ENCODE measurements at places on chromosomes 4 and X.

DNA sequence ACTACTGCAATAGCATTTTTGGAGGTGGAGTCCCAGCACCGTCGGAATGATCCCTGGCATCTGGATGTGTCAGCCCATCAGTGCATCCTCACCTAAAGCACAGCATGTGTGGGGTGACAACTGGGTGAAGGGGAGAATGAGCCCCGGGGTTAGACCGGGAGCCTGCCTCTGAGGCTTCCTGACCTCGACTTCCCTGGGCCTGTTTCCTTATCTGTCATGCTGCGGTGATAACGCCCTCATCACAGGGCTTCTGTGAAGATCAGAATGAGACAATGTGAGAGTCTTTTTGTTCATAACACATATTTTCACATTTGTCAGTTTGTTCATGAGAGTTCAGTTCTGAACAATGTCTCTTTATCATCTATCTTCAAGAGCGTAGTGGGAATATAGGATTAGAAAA, 31.1 kb upstream of the PDLIM3 start:
- no peak for DNase-seq

DNA sequence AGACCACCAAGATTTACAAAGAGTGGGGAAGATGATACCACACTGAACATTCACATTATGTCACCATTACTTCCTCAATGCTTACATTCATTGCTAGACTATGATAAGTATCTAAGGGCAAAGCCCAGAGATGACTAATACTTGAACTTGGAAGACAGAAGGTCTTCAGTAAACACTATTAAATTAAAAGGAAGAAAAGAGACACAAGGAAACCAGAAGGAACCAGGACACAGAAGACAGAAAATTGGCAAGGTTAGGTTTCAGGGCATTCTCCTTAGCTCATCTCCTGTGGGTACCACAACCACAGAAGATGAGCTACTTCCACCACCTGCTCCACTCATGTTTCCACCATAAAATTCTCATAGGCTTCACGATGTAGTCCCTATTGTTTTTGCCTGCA, 64.9 kb downstream of the NLGN4X start:
- DNase-seq: no peak

- DNase-seq: no peak
These were observed 589.9 kb upstream of the GALNT7 start for GRCh38 chr4:172578712-172579111.

- DNase-seq: no peak
These were observed 26.7 kb downstream of the IRF2 start for GRCh38 chr4:184447664-184448063.

DNA sequence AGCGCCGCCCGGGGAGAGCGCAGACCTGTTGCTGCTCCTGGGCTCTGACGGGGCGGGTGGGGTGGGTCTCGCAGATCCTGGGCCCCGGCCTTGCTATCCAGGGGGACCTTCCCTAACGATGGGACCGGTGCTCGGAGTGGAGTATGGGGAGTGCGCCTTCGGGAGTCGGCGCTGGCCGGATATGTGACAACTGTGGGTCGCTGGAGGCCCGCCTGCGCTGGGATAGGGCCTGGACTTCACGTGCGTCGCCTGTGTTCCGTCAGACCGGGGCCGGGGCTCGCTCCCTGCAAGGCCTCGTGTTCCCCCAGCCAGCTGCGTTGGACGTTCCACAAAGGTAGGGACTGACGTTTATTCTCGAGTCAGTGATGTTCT, 1.3 kb downstream of the TBL1X start:
- DNase-seq: no peak

- no peak for DNase-seq
These were observed 243.2 kb downstream of the MGST2 start for GRCh38 chr4:139908636-139909437.

DNA sequence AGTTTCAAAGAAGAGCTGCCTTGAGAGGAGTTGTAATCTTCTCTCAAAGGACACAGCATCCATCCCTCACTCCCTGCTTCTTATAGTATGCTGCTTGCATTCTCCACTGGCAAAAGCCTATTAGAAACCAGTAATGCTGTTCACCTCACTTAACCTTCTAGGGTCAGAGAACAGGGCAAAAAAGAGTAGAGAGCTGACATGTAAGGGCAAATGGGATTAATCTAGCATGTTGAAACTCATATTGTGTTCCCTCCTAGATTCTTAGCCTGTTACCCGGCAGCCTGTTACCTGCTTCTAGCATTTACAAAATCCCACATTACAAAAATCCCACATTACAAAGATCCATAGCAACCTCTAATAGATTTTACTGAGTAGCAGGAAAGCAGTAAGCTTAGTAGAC, 244.7 kb downstream of the SLC7A11 start:
- no peak for DNase-seq

DNA sequence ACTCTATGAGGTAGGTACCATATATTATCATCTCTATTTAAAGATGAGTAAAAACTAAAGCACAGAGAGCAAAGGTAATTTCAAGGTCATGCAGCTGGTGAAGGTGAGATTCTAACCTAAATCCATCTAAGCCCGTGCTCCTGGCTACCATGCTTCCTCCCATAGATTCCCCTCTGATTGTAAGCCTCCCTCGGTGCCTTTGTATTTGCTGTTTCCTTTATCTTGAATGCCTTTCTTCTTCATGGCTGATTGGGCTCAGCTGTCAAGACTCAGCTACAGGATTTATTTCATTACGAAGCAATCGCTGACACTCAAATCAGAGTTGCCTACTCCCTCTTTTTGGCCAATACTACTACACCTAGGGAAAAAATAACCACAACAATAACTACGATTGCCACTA, 217.1 kb downstream of the ARAP2 start:
- no peak for DNase-seq

GRCh38 chr4:109816082-109816442, 500 bp downstream of the GAR1 start:
- DNase-seq: peak; percentile 65

DNA sequence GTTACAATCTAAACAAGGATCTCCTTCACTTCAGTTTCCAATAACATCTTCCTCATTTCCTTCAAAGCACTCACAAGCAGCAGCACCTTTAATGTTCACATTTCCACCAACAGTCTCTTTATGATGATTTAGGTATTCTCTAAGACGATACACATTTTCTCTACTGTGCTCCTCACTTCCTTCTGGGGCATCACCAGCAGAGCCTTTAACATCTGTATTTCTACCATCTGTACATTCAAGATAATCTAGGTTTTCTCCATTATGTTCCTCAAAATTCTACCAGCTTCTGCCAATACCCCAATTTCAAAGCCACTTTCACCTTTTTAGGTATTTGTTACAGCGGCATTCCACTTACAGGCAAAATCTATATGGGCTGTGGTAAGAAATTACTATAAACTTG, 80.6 kb downstream of the FBXW7 start:
- no peak for DNase-seq

- no peak for DNase-seq
These were observed 158.2 kb downstream of the SPRY1 start for GRCh38 chr4:123554801-123555232.

- DNase-seq: no peak
These were observed 13.7 kb upstream of the ADD1 start for GRCh38 chr4:2829933-2830451.

DNA sequence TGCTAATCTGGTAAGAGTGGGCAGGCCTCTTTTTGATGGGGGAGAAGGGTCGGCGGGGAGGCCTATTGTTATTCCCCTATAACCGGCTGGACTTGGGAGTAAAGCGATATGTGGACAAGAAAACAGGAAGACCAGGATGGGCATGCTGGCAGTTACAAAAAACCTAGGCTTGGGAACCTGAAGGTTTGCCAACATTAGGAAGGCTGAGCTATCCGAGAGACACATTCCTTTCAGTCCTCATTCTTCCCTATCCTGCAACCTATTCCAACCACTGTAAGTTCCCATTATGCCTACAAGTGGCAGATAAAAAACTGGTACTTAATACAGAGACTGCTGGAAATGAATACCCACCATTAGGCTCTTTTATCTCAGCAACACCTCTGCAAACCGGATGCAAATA, 32.4 kb upstream of the CT47C1 start:
- no peak for DNase-seq

GRCh38 chr4:177214935-177215334, 94.7 kb upstream of the NEIL3 start:
- no peak for DNase-seq

DNA sequence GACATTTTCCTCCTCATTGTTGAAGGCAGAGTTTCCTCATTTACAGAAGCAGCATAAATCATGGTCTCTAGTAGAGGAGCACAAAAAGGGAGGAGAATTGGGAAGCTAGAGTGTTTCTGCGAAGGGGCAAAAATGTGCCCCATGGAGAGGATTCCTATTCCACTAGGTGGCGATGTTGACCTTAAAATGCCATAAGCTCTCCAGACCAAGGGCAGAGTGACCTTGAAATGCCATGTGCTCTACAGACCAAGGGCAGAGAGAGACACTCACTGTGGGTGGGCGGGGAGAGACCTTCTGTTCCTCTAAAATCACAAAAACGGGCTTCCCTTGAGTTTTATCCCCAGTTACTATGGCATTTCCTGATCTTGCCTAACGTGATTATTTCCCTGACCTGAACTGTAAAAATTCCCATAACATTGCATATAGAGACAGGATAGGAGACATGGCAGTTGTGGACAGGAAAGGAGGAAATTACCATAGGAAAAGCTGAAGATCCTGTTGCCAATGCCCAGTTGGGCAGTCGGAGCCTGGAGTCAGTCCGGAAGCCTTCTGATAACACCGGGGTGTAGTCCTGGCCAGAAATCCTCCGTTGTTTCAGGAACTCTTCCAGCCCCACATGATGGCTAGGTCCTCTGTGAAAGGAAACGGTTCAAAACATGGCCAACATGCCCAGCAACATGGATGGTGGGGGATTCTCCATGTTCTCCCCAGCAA, 567.7 kb downstream of the MAGEB5 start:
- DNase-seq: no peak

DNA sequence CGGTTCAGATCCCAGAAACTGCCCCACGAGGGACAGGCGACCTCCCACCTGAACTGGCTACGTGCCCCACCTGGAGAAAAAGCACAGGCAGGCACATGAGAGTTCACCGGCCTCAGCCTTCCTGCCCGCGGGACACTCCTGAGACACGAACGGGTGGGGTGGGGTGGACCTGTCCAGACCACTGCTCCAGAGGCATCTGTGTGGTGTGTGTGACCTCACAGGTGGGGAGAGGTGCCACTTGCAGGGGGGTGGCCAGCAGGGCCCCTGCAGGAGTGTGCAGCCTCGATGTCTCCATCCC, 18.5 kb downstream of the NELFA start:
- DNase-seq: no peak

GRCh38 chr4:10082459-10083272, 33.9 kb downstream of the WDR1 start:
- no peak for DNase-seq

- no peak for DNase-seq
These were observed 704.8 kb upstream of the TENM3 start for GRCh38 chr4:181538431-181538830.

DNA sequence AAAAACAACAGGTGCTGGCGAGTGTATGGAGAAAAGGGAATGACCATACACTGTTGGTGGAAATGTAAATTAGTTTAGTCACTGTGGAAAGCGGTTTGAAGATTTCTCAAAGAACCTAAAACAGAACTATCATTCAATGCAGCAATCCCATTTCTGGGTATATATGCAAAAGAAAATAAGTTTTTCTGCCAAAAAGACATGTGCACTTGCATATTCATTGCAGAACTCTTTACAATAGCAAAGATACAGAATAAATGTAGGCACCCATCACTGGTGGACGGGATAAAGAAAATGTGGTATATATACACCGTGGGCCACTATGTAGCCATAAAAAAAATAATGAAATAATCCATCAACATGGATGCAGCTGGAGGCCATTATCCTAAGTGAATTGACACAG, 105.1 kb upstream of the FSTL5 start:
- DNase-seq: no peak

DNA sequence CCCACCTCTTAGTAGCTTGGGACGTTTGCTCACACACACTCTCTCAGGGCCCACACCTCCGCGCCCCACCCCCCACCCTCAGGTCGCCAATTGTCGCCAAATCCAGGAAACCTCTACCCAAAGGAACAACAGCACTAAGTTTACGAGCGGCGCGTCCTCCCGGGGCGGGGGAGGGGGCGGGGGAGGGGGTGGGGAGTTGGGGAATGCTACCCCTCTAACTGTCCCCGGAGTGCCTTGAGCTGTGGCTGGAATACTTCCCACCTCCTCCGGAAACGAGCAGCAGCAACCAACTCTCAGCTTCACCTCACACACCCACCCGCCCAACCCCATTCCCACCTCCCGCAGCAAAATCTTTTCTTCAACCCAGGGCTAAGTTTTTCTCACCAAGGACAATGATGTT, 135.6 kb upstream of the ZIC3 start:
- no peak for DNase-seq

GRCh38 chr4:71275570-71275969, 63.2 kb upstream of the SLC4A4 start:
- peak; percentile 11 for DNase-seq

Data from natural killer cell (primary cell).